ENCODE measurements at places on chromosomes 1 and 21.

GRCh38 chr1:21911205-21912001 lies 25.7 kb downstream of the HSPG2 start:
- DNase-seq, result no peak

DNA sequence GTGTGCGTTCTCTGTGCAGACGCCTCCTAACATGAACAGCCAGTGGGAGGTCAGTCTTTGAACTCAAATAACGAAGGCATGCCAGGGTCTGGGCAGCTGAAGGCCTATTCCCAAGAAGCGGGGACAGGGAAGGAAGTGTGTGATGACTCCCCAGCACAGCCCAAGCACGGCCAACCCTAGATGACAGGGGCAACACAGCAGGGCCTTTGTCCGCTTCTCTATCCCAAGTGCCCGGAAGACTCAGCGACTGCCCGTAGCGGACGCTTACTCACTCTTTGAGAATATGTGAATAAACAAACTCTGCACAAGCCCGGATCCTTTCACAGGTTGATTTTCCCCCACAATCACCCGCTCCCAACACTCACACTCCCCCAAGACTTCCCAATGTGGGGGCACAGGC lies 11.2 kb downstream of the C1orf198 start:
- peak; percentile 65 for DNase-seq

DNA sequence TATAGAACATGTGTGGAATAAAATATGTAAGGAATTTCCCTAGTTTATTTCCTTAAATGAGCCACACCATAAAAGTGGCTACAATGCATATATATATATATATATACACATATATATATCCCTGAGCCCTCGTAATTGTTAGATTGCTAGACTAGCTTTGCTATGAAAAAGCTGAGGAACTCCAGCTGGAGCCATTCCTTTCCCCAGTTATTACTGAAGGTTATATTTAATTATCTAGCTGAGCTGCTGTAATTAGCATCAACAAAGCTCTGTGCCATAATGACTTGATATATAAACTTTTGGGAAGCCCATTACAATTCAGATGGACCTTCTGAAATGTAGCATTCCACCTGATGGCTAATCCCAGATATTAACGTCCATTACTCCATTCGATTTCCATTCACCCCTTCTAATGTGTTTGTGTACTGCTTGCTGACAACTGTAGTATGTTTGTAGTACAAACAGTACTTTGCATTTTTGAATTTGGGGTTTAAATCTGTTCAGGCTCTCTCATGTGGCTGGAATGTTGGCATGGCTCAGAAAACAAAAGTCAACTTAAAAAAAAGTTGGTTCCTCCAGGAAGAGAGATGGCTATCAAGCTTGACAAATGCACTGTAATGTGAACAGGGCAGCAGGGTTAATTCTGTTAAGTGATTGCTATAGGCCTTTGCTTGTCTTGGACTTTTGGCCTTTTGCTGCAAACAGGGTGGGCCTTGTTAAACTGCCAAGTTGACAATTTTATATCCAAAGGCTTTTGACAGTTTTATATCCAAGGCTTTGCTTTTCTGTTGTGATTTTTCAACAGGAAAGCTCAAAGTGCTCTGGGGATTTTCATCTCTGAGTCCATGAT lies 170.0 kb downstream of the LTN1 start:
- no peak for DNase-seq

GRCh38 chr1:211583011-211583992 lies 4.3 kb upstream of the SLC30A1 start:
- DNase-seq, result no peak

GRCh38 chr1:41769068-41769467 lies 149.7 kb downstream of the HIVEP3 start:
- no peak for DNase-seq

DNA sequence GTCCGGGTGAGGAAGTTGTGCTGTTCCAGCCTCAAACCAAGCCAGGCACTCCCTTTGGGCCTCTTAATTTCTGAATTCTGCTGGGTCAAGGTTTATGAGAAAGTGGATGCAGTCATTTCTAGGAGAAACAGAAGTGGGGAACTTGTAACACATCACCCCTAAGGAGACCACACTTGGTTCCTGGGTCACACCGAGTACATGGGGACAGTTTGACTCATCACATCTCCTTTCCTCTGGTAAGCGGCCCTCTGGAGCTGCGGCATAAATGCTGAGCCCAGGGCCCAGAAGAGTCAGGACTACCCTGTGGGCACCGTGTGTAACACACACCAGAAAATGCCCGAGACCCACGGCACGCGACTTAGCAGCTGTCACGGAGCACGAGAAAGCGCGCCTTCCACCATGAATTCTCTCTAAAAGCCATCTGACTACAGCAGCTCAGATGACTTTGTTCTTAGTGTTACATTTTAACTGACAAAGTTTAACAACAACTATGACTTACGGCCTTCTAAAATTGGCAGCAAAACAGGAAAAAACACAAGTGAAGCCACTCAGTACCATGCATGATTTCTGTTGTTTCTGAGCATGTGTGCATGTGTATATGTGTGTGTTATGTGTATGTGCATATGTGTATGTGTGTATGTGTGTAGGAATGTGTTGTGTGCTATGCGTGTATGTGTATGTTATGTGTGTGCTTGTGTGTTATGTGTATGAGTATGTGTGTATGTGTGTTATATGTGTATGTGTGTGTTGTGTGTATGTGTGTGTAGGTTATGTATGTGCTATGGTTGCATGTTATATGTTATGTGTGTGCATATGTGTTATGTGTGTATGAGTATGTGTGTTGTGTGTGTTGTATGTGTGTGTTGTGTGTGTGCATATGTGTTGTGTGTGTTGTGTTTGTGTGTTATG lies 50.8 kb downstream of the TOMM20 start:
- DNase-seq, result no peak

- no peak for DNase-seq
Measured at GRCh38 chr1:191065346-191065745, 587.7 kb upstream of the BRINP3 start.

DNA sequence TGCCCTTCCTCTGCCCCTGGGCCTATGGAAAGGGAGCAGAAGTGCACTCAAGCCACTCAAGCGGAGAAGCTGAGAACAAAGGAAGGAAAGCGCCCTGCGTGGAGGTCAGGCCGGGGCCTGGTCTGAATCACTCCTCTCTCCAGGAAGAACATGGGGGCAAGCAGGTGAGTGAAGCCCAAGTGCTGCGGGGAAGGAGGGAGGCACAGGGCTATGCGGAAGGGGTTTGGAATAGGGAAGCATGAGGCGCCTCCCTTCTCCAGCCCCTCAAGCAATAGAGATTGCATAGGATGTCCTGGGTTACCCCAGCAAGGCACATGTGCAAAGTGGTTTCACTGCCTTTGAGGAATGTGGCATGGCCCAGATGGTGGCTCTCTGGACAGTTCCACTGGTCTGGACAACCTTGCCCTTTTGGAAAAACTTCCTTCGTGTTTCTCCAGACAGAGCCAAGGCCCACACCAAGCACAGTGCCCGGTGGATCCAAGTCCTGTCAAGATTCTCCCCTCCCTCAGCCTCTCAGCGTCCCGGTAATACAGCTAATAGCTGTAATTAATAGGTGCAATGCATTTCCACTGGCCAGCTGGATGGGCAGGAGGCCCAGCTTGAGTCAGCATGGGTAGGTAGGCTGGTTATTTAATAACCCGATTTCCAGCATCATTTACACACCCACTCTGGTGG lies 13.7 kb downstream of the BLACAT1 start:
- DNase-seq, result peak; percentile 71

GRCh38 chr1:51948491-51948915 lies 42.0 kb downstream of the RAB3B start:
- DNase-seq, result no peak

- DNase-seq, result no peak
Measured at GRCh38 chr1:16906873-16907272, 11.1 kb downstream of the RNU1-2 start.

- no peak for DNase-seq
Measured at GRCh38 chr1:207628776-207629175, 16.2 kb upstream of the CR1L start.

DNA sequence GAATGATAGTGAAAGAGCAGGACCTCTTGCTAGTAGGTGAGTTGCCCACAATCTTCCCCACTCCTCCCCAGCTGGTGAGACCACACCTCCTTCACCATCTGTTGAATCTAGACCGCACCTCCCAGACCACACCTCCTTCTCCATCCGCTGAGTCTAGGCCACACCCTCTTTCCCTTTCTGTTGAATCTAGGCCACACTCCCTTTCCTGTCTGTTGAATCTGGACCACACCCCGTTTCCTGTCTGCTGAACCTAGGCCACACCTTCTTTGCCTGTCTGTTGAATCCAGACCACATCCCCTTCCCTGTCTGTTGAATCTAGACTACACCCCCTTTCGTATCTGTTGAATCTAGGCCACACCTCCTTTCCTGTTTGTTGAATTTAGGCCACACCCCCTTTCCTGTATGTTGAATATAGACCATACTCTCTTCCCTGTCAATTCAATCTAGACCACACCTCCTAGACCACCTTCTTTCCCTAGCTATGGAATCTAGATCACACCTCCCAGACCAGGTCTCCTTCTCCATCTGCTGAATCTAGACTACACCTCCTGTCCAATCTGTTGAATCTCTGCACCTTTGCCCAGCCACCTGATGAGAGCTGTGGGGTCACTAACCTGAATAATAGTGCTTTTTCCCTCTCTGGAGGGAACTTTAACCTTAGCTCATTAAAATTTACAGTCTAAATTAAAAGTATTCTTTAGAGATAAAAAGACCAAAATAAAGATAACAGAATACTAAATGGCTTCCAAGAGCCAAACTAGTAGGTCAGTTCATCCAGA lies 116.3 kb downstream of the DAB1 start:
- no peak for DNase-seq

Data from kidney glomerular epithelial cell (primary cell).